Stimulated activated CD4-positive, alpha-beta T cell treated with anti-CD3 and anti-CD28 coated beads, Interleukin-12 subunit alpha, Interleukin-12 subunit beta, amount 100 ng/mL, for 24 hours (primary cell): ENCODE measurements at places on chromosomes 4 and X.

DNA sequence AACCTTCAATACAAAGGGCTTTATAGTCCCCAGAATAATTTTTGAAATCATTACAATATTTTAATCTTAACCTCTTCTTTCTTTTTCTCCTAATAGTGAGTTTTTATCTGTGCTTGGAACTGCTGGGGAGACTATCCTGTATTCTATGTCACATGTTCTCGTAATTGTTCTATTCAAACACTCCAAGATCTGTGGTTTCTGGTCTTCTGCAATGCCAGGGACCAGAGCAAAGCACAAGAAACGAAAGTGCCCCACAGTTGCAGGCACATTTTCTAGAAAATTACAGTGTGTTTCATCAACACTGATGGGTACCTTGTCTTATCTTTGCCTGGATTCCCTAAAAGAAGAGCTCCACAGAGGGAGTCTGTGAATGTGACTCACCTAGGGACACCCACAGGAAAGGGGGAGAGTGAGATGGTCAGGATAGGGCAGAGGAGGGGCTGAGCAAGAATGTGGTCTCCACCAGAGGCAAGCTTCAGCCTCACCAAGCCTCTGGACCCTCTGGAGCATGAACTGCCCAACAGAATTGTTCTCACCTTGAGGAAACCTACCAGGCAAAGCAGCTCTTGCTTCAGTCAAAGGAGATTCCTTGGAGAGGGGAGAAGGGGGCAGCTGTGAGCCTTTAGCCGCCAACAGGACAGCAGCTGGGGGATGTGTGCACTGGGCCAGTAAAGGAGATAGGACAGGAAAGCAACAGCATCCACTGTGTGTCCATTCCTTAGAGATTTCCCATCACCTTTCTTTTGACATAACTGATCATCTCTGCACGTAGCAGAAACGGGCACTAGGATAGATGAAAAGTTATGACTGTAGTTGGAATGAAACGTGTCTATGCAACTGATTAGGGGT, 25.9 kb downstream of the UNC5C start:
- no peak for DNase-seq

DNA sequence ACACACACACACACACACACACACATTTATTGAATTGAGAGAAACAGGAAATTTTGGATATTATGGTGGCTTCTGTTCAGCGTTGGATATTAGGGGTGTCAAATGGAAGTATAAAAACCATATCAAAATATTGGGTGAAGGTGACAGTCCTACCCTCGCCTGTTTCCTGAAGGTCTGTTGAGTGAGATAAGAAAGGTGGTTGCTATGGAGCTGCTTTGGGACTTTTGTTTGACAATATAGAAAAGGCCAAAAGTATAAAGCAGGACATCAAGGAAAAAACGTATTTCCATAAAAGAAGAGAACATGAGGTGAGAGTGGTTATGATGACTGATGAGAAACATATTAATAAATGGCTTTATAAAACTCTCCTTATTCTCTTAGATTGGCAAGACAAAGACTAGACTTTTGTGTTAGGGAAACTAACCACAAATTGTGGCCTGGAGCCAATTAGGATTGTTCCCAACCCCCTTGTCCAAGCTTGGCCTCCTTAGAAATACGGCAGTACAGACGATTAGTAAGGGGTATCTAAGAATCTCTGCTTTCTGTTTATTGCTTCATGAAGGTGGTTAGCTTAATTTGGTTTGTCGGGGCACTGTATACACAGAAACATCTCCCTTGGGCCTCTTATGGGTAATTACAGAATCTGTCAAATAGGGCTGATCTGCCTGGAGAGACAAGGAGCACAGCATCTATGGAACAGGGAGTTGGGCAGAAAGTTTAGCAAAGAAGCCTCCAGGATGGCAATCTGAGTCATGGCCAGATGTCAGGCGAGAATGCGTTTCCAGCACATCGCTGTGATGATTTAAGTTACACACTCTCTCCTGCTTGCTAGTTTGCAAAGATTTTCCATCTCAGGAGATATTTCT, 198.0 kb downstream of the CBR4 start:
- DNase-seq, result no peak

- no peak for DNase-seq
These were observed 878.1 kb downstream of the CENPC start for GRCh38 chr4:66667249-66667648.

DNA sequence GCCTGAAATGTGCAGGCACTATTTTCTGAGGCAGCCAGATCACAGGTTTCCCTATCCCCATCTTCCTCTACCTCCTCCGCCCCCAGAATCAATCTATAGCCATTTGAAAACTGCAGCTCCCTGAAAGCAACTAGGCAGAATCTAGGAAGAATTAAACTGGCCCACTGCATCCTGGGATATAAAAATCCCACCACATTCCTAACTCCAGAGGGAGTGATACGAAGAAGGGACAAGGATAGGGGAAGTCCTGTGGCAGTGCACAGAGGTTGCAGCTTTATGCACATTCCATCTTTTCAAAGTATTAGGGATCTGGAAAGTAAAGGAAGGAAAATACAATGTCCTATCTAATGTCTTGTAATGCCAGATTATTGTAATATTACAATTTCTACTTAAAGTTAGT, 18.3 kb upstream of the HERC3 start:
- DNase-seq, result no peak

- no peak for DNase-seq
These were observed 13.0 kb upstream of the SLC25A5 start for GRCh38 chrX:119455264-119455663.

GRCh38 chrX:130086447-130087206, 23.7 kb downstream of the ELF4 start:
- peak; percentile 55 for DNase-seq

DNA sequence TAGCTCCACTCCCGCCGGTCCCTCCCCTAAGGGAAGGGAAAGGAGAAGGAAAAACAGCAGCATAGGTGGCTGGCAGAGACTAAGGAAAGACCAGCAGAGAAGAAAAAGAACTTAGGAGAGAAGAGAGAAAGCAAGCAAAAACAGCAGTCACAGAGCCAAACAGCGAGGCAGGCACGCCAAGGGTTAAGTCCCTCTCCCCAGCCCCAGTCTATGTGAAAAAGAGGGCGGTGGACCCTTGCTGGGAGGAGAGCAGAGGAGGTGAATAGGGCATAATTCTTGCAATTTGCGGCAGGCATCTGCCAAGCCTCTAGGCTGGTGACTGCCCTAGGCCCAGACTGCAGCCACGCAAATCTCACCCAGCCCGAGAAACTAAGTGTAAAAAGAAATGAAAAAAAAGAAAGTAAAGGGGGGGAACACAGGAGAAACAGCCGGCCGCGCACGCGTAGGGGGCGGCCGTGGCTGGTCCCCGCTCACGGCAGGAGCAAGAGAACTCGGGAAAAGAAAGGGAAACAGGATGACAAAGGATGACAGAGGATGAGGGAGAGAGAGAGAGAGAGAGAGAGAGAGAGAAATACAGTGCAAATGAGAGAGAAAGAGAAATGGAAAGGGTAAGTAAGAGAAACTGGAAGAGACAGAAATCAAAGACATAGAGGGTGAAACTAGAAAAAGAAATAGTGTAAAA, 48.6 kb downstream of the MAGEA9 start:
- DNase-seq, result peak; percentile 4

DNA sequence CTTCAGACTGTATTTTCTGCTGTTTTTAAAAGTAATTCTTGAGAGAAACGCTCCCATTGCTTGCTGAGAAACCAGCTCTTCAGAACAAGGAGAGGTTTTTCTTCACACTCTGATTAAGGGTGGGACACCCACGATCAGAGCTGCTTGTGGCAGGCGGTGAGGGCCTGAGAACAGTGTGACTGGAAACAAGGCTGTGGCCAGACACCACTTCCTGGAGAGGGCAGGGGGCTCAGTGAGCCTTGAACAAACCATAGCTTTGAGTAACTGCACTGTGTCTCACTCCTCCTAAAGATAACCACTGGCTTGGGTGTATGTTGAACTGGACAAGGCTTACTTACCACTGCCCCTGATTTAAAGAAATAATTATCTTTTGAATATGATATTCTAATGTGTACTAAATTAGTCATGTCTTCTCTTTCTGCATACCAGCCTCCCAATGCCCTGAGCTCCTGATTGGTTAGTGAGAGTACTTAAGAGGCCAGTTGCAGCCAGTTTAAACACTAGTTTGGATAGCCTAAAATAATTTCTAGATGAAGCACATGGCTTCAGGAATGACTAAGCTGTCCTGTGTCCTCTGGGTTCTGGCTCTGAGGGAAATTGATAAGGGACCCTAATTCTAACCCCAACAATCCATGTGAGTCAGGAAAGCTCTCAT, 3.7 kb upstream of the GPR82 start:
- DNase-seq, result no peak

DNA sequence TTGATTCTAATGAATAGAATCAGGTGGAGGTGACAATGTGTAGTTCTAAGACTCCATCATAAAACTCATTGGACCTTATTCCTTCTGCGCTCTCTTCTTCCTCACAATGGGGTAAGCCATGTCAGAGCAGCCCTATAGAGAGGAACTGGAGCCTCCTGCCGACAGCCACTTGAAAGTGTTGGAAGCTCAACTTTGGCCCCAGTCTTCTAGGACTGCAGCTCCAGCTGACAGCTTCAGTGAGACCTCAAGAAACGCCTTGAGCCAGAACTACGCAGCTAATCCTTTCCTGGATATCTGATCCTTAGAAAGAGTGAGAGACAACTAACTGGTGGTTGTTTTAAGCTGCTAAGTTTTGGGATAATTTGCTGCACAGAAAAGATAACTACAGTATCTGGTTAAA, 22.1 kb upstream of the ADH7 start:
- no peak for DNase-seq

DNA sequence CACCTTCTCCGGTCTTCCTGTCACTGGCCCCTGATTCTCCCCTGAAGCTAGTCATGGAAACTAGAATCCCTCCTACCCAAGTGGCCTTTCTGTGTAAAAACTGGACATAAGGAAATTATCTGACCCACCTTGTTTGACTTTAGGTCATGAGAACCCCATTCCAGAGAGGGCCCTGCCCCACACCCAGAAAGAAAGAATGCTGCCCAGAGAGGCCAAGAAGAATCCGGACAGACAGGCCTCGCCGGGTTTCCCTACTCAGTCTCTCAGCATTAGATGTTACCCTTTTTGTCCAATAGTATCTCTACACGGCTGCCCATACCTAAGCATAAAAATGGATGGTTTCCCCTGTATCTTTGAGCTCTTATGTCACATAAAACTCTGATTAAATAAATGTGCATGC, 83.3 kb upstream of the HELT start:
- DNase-seq, result no peak
